ENCODE measurements at places on chromosomes 16 and 17.

DNA sequence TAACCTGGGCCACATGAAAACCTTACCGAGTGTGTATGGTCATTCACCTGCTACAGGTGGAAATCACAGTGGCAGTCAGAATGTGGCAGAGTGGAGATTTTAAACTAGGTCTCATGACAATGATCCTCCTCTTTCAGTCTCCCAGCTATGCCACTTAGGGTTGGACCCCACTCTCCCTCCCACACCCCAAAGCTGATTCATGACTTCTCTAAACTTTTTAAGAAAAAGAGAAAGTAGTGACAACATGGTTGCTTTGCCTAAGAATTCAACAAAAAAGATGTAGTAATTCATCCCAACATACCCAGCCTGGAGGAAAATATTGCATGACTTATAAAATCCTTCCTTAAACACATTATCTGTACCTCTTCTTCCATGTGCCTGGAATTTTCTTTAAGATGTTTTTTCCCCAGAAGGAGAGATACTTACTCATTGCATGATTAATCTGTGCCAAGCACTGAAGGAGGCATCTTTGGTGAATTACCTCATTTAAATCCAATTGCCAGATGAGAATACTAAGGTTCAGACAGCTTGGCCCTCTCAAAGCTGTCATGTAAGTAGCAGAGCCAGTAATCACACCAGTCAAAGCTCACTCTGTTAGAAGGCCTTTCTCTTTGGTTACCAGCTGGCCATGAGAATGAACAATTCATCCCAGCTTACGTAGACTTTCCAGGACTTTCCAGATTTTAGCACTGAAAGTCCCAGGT is 119.9 kb downstream of the COPRS start:
- DNase-seq: no peak

GRCh38 chr16:30499284-30499683 is 26.7 kb downstream of the ITGAL start:
- no peak for DNase-seq

DNA sequence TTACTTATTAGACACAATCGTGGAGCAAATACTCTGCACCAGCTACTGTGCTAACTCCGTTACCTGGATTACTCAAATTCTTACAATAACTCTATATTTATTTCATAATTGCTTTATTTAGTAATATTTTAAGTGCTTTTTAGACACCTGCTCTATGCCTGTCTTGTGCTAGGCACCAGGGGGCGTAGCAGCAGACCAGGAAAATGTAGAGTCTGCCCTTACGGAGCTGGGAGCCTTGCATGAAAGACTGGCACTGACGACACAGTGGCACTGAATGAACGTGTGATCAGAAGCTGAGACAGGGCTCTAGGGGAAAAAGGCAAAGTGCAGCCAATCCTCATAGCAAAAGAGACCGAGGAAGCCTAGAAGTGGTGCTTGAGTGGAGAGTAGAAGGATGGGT is 486.5 kb downstream of the CDH13 start:
- no peak for DNase-seq

GRCh38 chr17:1050246-1050995 is 53.5 kb downstream of the TIMM22 start:
- no peak for DNase-seq

DNA sequence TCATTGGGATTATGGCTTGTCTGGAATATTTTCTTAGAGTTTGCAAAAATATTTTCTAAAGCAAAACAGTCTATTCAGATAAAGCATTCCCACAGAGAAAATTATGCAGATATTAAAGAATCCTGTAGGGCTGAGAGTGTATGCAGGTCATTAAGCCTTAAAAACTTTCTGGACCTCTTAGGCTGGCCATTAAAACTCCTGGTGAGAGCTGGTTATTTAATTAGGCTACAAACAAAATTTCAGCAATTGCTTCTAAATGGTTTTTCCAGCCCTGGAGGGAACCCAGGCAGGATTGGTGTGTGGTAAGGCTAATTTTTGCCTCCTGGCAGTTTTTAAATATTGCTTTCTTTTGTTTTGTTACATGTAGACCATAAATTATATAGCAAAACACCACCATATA is 27.3 kb upstream of the SMG1 start:
- DNase-seq: no peak

DNA sequence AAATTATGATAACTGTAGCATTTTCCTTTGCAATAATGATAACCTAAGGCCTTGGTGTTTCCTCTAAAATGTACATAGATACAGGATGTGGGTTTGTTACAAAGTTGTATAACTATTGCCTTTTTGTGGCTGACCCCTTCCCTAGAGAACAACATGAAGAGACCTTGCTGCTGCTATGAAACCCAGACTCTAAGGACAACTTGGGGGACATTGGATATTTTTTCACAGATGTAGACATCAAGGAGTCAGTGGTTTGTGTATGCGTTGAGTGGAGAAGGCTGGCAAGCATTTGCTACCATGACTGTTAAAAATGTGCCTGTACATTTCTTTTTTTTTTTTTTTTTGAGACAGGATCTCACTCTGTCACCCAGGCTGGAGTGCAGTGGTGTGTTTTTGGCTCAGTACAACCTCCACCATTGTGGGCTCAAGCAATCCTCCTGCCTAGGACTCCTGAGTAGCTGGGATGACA is 12.3 kb downstream of the HMOX2 start:
- DNase-seq: no peak

- DNase-seq: peak; percentile 50
Measured at GRCh38 chr17:7351665-7352502, at the start of gene KCTD11. Gene KCTD11, plus strand, starts transcription at chr17:7352162.

- no peak for DNase-seq
Measured at GRCh38 chr17:77619851-77620250, 338.7 kb upstream of the TNRC6C start.

GRCh38 chr16:51003850-51004566 is 147.1 kb downstream of the SALL1 start:
- no peak for DNase-seq
